Activated T-helper 2 cell treated with anti-CD3 and anti-CD28 coated beads, Interferon-gamma antibody, Interleukin-2, Interleukin-4, amounts not matched to agents 10 μg/mL and 5 μg/mL and 100 μg/mL, durations not matched to agents 14 hours and 24 hours and 36 hours (primary cell): ENCODE measurements at places on chromosomes 13 and 19.

DNA sequence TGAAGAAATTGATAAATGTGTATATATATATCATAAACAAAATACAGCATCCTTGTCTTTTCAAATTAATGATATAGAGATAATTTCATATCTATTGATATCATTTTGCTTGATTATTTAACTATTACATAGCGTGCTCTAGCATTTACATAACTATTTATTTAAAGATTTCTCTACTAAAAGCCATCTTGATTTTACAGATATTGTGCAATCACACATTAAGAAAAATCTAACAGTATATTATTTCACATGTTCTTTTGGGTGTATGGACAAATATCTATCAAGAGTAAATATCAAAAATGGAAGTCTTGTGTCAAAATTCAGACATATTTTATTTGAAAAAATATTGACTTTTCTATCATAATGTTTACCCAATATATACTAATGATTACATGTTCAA is 966.8 kb downstream of the SLITRK5 start:
- DNase-seq = no peak

GRCh38 chr19:54154603-54155345 is 4.7 kb downstream of the LENG1 start:
- no peak for DNase-seq

- no peak for DNase-seq
These were observed 268.6 kb downstream of the NDFIP2 start for GRCh38 chr13:79749566-79749965.

DNA sequence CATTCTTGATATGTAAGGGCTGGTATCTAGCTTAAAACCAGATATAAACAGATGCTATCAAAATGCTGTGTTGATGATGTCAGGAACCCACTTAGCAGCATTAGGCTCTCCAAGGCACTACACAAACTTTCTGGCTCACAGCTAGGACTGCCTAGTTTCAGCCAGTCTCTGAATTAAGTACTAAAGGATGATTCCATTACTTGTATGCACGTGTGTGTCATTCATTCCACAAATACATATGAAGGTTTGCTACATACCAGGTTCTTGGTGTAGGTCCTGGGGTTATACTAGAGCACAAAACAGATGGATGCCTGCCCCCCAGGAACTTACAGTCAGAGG is 151.5 kb downstream of the RGCC start:
- DNase-seq = no peak

DNA sequence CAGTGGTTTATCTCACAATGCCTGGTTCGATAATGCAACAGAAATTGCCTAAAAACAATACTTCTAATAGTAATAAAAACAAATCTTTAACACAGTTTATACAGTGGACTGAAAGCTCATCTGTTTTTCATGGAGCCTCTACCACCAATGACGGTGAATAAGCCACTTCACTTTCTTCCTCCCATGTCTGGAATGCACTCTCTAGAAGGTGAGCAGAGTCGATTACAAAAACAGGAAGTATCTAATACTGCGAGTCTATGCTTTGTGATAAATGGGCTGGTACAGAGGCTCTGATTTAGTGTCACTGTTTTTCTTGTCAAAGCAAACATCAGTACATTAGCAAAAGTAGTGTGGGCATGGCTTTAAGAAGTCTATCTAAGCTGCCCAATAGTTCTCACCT is 1348.6 kb upstream of the SLC10A2 start:
- no peak for DNase-seq

DNA sequence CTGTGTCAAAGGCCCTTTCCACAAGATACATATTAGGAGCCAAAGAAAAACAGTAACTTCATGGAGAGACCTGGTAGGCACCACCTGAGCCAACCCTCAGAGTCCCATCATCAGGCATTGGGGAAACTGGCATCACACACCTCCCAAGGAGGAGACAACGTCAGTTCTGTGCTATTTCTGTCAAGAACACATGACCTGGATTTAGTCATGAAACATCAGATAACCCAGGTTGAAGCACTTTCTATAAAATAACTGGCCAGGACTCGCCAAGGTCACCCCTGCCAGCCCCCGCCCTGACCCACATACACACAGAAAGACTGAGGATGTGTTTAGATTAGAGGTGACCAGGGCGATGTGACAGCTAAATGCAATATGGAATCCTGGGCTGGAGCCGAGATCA is 35.6 kb downstream of the COL4A1 start:
- DNase-seq = no peak

DNA sequence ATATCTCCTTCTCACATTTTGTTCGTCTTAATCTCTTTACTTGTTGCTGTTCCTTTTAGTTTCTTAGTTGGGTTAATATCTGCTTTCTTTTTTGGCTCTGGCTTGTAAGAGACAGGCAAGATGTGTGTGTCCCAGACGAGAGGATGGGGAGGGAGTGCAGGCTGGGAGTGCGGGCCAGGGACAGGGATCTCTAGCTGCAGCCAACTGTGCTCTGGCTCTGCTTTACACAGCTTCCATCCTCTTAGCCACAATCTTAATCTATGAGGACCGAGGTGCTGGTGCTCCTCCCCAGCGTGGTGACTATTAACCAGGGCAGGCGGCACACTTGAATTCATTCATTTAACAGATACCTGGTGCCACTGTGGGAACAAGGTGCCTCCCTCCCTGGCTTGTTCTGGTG is 70.9 kb upstream of the WASF3 start:
- DNase-seq = no peak

DNA sequence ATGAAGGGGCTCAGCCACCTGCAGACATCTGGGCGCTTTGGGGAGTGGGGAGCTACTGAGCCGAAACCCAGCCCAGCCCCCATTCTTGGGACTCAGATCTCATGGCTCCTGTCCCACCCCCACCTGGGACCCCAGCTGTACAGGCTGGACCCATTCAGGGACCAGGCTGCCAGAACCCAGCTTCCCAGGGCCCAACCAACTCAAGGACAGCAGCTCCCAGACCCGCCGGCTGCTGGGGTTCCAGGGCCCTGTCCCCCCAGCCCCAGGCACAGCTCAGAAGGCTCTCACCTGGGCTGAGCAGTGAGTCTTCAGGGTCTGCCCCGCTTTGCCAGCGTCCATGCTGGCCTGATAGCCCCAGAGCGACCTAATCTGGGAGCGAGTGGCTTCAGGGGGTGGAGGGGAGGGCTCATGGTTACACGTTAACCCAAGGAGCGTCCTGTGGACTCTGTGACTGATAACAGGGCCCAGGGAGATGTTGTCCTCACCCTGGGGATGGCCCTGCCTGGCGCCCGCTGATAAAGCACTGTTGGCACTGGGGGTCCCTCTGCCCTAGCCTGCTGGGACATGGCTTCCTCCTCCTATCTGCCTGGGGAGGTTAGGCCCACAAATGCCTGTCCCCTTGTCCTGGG is at the start of gene TMEM86B:
TMEM86B (minus strand) TSS at position 361 of the 629 bp plus-strand sequence; CDS start at position 339, 22 bp downstream.
- DNase-seq = no peak

DNA sequence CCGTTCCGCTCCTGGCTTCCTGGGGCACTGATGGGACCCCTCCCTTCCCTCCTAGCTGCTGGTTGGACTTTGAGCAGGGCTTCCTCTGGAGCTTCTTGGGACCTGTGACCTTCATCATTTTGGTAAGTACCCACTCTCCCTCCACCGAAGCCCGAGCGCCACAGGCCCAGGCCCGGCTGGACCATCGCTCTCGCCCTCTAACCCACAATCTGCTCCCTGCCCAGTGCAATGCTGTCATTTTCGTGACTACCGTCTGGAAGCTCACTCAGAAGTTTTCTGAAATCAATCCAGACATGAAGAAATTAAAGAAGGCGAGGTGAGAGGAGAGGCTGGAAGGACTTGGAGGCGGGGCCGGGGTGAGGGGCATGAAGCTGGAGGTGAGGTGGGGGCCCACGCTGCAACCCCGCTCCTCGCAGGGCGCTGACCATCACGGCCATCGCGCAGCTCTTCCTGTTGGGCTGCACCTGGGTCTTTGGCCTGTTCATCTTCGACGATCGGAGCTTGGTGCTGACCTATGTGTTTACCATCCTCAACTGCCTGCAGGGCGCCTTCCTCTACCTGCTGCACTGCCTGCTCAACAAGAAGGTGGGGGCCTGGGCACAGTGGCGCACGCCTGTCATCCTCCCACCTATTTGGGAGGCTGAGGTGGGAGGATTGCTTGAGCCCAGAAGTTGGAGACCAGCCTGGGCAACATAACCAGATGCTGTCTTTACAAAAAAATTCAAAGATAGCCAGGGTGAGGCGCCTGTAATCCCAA is 12.3 kb downstream of the DDX39A start:
- DNase-seq = no peak

DNA sequence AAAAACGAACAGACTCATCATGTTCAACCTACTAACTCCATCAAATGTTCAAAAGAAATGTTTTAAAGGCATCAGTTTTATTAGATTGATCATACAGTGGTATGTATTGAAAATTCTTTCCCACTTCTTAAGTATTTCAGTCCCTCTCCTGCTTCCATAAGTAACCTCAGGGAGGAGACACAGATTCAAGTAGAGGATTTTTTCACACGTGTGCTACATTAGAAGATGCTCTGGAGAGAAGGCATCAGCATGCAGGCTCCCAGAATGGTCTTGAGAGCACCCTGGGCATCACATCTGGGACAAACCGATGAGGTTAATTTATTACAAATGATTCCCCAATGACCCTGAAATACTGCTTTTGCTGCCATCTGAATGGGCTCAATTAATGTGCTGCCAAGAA is 3.6 kb downstream of the GPR12 start:
- DNase-seq = no peak

DNA sequence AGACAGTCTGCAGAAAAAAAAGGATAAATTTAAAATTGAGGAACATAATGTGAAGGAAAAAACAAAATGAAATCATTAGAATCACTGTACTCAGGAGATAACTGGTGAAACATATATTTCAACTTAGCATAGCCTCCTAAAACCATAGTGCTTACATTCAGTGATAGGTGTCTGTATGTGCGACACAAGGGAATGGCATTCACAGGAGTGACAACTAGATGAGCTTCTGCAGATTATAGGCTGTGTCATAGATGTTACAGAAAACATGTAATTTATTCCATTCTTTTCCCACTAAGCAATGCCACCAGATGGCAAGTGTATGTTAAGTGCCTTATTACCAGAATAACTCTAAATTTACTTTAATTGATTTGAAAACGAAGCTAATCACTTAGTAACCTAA is 960.0 kb upstream of the PCDH20 start:
- DNase-seq = no peak

DNA sequence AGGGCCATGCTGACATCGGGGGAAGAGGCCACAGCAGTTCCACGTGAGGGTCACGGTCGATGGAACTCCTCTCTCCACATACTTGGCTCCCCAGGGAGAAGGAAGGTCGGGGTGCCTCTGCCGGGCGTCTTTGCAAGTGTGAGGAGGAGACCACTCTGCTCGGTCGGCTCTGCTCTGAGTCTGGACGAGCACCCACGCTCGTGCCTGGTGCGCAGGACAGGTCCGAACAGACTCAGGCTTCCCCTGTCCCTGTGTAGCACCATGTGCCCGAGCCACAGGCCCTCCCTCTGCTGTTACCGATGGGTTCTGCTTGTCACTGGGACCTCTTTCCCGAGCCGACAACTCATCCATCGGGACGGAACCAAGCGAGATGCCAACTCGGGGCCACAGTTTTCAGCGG is 35.1 kb downstream of the TMEM255B start:
- DNase-seq = no peak

DNA sequence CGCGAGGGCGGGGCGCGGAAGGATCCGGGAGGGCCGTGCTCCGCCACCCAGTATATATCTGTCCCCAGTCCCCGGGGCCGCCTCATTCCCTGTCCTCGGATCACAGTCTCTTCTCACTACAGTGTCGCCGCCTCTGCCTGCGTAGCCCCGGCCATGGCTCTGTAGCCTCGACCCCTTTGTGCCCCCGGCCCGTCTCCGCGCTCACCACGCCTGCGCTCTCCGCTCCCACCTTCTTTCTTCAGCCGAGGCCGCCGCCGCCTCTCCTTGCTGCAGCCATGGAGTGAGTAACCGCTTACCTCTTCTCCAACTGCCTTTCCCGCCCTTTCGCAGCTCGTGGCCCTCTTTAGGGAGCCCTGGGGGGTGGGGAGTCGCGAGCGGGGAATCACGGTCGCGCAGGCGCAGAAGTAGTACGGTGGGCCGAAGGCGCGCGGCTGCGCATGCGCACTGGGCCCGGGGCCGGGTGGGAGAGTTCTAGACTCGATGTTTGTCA is at the start of the genes ATF5 and NUP62:
ATF5 (plus strand) TSS at position 85 of the 490 bp plus-strand sequence. CDS start 1,646 bp downstream, outside the sequence.
NUP62 (minus strand) TSS at position 384 of the 490 bp plus-strand sequence. CDS start 19,697 bp downstream, outside the sequence.
- peak; percentile 90 for DNase-seq

DNA sequence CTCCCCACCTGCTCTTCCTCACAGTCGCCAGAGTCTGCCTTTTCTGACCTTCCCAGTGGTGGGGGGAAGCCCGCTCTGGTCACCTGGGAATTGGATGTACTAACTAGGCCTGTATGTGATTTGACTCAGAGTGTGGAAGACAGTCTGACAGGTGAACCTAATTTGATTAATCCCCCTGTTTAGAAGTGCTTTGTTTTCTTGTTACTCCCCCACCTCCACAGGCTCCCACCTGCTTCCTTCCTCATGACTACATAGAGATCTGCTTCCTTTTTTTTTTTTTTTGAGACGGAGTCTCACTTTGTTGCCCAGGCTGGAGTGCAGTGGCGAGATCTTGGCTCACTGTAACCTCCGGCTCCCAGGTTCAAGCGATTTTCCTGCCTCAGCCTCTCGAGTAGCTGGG is 44.0 kb downstream of the COG3 start:
- no peak for DNase-seq

GRCh38 chr19:49677231-49677900 is at the start of gene PRMT1:
TSS of gene PRMT1 (plus strand) at chr19:49677271. CDS start at chr19:49677281, 10 bp downstream.
- DNase-seq = peak; percentile 53
